ENCODE measurements at places on chromosomes 1 and 21.

GRCh38 chr1:119602169-119602568 is 45.9 kb downstream of the ZNF697 start:
- DNase-seq, result no peak

DNA sequence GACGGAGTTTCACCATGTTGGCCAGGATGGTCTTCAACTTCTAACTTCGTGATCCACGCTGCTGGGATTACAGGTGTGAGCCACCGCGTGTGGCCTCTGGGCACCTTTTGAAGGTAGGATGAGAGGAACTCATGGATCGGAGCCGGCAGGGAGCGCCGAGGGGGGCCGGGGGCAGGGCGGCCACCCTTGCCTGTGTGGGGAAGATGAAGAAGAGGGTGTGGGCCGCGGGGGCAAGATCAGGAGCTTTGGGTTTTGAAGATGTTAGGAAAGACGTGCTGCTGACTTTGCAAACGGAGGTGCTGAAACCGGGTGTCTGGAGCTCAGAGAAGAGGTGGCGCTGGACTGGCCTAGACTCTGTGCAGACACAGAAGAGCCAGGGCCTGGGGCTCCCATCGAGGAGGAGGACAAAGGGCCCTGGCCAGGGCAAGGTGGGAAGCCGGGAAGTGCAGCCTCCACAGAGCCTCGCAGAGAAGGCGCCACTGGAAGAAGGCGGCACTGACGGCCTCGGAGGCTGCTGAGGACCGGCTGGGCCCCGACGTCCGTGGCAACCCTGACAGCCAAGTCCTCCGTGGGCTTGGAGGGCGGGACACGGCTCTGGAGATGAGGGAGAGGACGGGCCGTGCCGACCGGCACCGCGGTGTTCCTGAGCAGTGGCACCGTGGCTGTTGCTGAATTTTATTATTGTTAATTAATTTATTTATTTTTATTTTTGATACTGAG is 13.7 kb downstream of the RNF223 start:
- DNase-seq, result no peak

- no peak for DNase-seq
Observed at GRCh38 chr1:64986903-64987871, 20.8 kb upstream of the JAK1 start.

- DNase-seq, result no peak
Observed at GRCh38 chr1:117162816-117163215, 41.3 kb upstream of the TRIM45 start.

- DNase-seq, result no peak
Observed at GRCh38 chr1:76086597-76086996, 12.1 kb downstream of the ST6GALNAC3 start.

DNA sequence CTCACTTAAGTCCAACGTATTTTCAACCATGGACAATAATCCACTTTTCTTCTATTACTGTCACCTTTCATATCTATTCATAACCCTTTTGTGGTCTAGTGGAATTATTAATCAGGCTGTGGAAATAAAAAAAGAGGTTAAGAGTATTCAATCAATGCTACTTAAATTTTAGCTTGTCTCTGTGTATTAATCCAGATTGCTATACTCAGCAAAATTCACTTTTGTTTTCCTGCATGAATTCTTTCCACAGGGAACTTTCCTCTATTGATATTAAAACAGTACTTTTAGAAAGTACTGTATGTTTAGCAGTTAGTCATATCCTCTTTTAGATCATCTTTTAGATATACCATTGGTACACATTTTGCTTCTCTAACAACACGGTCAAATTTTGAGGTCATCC is 1033.0 kb upstream of the ADGRL2 start:
- DNase-seq, result no peak

GRCh38 chr21:32386195-32386870 is 6.5 kb downstream of the URB1 start:
- DNase-seq, result no peak

GRCh38 chr1:7199077-7199779 is 414.0 kb downstream of the CAMTA1 start:
- no peak for DNase-seq

GRCh38 chr1:60620087-60620486 is 462.3 kb upstream of the NFIA start:
- no peak for DNase-seq

- no peak for DNase-seq
Observed at GRCh38 chr21:26491663-26492062, 81.4 kb downstream of the CYYR1 start.

DNA sequence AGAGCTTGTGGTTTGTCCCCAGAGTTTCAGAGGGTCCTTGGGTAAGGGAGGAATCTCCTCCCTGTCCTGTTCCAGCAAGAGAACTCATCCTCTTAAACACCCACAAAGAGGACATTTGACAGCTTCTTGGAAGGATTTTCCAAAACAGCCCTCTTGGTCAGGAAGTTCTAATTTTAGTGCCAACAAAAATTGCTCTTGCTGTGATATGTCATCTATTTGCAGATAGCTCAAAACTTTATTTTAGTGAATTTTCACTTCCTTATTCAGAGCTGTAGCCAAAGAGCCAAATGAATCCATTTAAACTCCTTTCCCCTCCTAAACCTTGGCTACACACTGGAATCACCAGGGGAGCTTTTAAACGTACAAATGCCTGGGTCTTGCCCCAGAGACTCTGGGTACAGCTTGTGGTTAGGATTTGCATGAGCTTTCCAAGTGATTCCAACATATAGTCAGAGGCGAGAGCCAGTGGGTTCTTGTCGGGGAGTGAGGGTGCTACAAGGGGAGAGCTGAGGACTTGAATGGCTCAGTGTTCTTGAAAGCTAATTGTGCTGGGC is 11.8 kb upstream of the RASSF5 start:
- no peak for DNase-seq

- no peak for DNase-seq
Observed at GRCh38 chr1:3761296-3762010, 9.2 kb downstream of the CCDC27 start.

DNA sequence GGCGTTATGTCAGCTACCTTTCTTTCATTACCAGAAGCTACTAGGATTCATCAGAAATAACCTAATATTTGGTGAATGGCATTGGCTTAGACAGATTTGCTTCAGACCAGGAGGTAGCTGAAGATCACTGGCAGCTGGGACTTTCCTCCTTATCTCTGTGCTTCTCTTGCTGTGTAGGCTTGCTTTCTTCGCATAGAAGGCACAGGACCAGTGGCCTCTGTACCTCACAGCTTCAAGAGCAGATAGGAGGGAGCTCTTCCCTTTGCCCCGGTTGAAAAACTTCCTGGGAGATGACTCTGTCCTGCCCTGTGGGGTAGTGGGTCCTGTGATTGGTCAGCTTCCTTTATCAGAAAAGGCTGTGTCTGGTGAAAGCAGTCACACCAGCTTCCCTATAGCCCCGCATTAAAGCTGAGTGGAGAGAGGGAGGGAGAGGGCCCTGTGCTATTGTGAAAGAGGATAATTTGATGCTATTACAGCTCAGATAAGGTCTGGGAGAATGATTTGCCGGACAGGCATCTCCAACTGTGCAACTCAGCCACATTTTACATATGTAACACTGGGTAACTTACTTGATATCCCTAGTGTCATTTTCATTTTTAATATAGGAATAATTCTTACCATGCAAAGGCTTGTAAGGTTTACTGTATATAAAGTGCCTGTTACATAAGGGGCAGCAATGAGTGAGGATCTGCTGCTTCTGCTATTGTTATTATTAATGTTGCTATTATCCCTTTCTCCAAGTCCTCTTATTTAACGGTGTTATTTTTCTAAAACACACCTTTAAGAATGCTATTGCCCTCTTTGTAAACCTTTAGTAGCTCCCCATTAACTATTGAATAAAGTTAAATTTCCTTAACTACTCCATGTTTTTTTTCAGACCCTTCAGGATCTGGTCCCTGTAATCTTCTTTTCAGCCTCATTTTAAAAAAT is 31.6 kb downstream of the OSBPL9 start:
- no peak for DNase-seq

GRCh38 chr1:6962996-6963911 is 178.0 kb downstream of the CAMTA1 start:
- peak; percentile 66 for DNase-seq

DNA sequence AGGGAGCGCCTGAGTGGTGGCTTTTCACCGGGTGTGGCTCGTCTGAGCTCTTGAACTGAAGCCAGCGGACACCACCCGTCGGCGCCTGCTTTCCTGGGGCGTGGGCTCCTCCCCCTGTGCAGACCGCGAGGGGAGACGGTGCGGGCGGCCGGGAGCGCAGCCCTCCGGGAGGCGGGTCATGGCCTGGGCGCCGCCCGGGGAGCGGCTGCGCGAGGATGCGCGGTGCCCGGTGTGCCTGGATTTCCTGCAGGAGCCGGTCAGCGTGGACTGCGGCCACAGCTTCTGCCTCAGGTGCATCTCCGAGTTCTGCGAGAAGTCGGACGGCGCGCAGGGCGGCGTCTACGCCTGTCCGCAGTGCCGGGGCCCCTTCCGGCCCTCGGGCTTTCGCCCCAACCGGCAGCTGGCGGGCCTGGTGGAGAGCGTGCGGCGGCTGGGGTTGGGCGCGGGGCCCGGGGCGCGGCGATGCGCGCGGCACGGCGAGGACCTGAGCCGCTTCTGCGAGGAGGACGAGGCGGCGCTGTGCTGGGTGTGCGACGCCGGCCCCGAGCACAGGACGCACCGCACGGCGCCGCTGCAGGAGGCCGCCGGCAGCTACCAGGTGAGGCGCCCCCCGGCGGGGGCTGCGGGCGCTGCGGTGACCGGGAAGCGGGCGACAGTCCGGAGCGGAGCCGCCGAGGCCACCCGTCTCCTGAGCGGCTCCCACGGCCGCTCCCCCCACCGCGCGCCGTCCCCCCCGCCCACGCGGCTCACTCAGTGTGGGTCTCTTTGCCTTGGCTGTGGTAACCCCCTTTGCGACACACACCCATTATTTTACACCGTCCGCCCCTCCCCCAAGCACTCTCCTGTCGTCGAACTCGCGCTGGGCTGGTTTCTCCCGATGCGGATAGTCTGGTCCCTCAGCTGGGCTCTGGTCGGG is at the start of gene TRIM58:
Gene TRIM58 (plus strand): TSS at position 119 of the 916 bp plus-strand sequence. CDS start 60 bp downstream, at position 179.
- DNase-seq, result peak; percentile 14

DNA sequence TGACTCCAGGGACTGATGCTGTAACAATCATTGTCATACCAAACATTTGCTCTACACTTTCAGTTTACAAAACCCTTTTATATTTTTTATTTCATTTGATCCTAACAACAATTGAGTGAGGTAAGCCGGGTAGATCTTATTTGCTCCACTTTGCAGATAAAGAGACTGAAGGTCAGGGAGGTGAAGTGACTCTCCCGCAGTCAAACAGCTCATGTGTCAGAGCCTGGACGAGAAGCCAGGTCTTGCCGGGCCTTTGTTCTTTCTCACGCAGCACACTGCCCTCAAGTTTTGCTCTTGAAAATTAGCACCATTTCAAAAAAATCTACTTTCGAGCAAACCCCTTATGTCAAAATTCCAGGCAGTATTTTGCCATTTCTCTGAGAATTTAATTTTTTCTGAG is 65.2 kb downstream of the CD247 start:
- DNase-seq, result no peak

- DNase-seq, result no peak
Observed at GRCh38 chr21:34771512-34772028, 102.8 kb downstream of the CLIC6 start.

- DNase-seq, result no peak
Observed at GRCh38 chr1:12436817-12437599, 181.0 kb downstream of the DHRS3 start.

DNA sequence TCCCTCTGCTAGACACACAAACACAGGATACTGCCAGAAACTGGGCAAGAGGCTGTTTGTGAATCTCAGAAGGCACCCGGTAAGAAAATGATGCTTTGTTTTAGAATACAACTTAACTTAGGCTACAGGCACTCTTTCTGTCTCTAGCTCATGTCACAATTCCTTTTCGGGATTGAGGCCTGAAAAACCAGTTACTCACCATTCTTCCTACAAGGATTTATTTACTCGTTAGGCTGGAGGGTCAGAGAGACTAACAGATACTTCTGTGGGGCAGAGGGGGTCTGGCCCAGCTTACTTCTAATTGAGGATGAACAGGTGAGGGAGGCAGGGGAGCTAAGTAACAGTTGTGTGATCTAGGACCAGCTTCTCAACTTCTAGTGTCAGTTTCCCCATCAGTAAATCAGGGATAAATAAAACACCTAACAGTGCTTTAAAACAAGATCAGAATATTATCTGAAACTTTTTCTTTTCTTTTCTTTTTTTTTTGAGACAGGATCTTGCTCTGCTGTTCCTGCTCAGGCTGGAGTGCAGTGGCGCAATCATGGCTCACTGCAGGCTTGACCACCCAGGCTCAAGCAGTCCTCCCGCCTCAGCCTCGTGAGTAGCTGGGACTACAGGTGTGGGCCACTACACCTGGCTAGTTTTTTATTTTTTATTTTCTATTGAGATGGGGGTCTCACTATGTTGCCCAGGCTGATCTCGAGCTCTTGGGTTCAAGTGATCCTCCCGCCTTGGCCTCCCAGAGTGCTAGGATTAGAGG is 31.9 kb downstream of the NFYC start:
- no peak for DNase-seq

GRCh38 chr1:155083865-155084721 is 5.5 kb downstream of the EFNA3 start:
- DNase-seq, result no peak

DNA sequence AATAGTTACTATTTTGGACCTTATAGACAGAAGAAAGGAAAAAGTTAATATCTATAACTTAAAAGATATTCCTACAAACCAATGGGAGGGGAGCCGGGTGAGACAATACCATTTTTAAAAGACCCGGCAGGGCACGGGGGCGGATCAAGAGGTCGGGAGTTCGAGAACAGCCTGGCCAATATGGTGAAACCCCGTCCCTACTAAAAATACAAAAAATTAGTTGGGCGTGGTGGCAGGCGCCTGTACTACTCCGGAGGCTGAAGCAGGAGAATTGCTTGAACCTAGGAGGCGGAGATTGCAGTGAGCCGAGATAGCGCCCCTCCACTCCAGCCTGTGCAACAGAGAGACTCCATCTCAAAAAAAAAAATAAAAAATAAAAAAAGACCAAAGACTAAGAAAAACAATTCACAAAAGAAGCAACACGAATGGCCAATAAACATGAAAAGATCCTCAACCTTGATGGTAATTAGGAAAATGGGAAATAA is 1.2 kb upstream of the PSMB2 start:
- DNase-seq, result no peak

GRCh38 chr1:29624320-29625083 is 388.2 kb downstream of the PTPRU start:
- no peak for DNase-seq

DNA sequence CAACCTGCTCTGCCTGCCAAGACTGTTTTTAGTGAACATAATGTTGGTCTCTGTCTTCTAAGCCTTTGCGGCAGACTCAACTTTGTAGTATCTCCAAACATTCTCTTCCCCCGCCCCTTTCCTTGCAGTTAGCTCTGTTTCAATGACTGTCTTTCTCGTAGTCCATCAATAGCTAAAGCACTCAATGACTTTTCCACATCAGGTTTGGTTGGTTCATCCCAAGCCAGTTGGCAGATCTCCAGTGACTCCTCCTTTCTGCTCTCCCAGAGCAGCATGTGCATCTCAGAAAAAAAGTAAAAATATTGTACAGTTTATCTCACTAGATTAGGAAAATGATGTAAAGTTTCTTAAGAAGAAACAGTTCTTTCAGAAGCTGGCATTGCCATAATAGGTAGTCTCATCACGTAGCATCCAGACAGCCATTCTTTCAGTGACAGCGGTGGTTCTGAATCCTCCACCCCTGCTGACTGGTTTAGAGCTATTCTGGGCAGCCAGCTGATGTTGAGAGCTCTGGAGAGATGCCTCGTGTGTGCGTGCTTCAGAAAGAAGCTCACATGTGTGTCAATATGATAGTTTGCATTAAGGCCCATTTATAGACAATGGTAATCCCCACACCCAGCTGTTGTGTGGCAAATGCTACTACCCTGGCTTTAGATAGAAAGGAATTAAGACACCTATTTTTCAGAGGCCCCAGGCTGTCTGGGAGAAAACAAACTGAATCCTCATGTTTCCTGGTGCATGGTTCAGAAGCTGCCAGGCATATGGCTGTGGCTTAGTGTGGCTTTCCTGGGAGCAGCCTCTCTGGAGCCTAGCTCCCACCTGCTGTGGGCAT is 53.2 kb downstream of the CNN3 start:
- DNase-seq, result no peak

All from renal pelvis (tissue), 12 donors.